NCI-H2081 (cell line): ENCODE measurements at places on chromosomes 12 and 14.

DNA sequence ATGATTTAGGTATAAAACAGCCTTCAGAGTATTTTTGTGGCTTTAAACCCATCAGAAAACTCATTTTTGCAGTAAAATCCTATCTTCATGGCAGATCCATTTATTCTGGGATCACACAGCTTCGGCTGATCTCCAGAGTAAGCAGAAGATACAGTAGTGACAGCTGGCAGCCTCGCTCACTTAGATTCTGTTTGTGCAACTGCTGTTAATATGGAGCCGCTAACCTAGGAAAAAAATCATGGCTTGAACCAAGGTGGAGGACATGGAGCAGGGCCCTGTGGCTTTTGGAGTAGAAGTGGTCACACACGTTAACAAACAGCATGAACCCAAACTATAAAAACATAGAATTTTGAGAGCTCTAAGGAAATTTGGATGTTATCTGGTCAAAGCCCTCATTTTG lies 137.2 kb upstream of the ARHGAP5 start:
- peak; percentile 22 for DNase-seq

DNA sequence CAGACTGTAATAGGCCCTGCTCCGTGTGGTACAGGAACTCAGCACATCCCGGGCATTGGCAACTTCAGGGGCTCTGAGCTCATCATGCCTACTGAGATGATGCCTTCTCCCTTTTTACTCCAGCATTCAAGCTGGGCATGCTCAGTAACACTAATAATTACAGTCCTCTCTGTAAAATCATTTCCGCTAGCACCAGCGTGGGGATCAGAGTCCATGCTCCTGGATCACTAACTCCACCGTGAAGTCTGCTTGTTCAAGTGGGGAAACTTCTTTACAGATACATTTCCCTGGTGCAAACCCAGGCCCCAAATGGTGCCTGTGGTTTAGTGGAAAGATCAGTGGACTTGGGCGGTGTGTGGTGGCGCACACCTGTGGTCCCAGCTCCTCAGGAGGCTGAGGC lies 16.7 kb downstream of the CLSTN3 start:
- DNase-seq, result no peak

DNA sequence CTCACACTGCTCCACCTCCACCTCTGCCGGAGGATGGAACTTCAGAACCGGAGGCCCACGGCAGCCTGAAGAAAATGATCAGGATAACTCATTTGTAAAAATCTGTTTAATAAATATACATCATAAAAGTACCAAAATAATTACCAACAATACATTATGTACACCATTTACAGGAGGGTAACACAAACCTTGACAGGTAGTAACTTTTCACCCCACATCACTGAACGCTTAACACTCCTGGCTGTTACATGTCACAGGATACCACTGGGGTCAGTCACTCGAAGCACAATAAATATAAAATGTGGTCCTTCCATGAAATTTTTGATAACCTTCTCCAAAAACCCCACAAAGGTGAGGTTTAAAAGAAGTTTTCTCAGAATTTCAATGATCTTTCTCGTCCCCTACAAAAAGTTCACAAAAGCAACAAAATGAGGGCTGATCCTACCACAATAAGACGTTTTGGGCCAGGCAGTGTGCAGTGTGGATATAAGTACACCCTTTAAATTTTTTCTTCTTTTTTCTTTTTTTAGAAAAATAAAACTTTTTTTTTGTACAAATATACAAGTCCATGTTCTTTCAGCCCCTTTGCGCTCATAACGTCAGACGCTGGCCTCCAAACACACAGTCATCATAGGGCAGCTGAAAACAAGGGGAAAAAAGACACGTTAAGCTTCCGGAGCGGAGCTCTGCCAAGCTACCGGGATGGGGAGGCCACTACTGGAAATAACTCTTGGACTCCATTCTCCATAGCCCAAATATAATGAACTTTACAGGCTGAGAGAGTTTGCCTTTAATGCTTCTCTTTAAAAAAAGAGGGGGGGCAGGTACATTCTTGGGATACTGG lies 2.9 kb downstream of the NFKBIA start:
- DNase-seq, result no peak

DNA sequence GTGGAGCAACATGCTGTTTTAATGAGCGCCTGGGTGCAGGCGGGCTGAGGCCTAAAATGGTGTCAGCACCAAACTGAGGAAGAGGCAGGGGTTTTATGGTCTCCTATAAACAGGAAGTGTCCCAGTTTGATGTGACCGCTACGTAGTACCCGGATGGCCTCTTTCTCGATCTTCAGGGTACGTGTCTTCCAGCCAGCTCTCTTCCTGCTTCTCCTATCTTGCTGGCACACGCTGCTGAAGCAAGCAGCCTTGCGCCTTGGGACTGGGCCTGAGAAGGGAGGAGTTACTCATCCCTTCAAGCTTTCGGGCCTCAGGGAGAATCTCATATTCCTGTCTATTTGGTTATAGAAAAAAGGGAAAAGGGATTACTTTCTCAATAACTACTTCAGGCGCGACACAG lies 28.2 kb upstream of the RNASE1 start:
- no peak for DNase-seq

- no peak for DNase-seq
Observed at GRCh38 chr12:52195065-52195730, 3.4 kb upstream of the KRT80 start.

GRCh38 chr14:92425101-92425500 lies 88.5 kb upstream of the RIN3 start:
- no peak for DNase-seq
